ENCODE measurements at places on chromosomes 4 and X.
A peak's percentile ranks its signal among the peaks of the same experiment; 100 is the strongest.

GRCh38 chrX:69987691-69988090 is 62.0 kb downstream of the AWAT2 start:
- DNase-seq: no peak

DNA sequence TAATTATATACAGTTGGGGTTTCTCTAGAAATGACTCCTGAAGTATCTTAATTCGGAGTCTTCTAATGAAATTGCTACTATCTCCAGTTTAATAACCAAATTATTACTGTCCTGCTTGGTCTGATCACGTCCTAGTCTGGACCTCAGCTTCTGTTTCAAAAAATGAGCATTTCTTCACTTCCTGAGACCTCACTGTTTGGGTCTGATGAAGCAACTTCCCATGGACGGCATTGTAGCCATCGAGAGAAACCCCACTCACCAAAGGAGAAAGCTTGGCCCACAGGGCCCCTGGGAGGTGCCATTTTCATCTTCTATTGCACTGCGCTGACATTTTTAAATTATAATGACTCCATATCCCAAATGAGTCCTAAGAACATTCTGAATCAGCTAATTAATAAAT is 178.0 kb downstream of the MGST2 start:
- DNase-seq: no peak

DNA sequence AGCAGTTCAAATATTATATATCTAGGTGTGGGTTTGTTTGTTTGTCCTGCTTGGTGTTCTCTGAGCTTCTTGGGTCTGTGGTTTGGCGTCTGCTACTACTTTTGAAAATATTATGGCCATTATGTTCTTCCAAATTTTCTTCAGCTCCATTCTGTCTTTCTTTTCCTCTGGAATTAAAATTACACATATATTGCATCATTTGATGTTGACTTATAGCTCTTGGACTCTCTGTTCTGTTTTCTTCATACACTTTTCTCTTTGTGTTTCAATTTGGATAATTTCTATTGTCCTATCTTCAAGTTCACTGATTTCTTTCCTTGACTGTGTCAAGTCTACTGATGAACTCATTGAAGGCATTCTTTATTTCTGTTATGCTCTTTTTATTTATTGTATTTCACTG is 65.2 kb upstream of the ZNF81 start:
- no peak for DNase-seq

GRCh38 chr4:3874028-3874415 is 107.8 kb downstream of the ADRA2C start:
- DNase-seq: no peak

GRCh38 chr4:69907151-69907550 is 23.7 kb upstream of the CSN1S1 start:
- DNase-seq: no peak

DNA sequence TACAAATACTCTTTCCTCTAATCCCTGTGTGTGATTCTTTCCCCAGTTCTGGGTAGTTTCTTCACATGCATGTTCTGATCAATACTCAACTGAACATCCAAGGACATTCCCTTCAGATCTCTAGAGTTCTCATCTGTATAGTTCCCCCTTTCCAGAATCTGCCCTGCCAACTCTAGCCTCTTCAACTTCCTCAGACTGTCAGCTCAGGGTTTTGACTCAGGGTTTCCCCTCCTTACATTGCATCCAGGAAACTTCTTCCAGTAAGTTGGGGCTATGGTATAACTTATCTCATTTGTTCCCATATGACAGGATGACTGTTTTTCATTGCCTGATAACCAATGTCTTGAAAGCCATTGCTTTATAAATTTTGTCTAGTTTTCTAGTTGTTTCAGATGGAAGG is 14.2 kb upstream of the ANKRD17 start:
- no peak for DNase-seq

DNA sequence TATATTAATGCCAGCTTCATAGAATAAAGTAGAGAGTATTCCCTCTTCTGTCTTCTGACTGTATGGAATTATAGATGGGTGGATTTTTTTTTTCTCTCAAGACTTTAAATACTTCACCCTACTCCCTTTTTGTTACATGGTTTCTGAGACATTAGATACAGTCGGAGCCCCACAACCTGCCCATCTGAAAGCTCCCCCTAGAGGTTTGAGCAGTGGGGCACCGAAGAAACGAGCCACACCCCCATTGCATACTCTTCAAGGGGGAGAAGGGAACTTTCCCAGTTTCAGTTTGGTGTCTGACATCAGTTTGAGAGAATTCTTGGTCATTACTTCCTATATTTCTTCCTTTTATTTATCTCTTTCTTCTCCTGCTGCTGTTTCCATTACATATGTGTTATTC is 437.6 kb upstream of the AGA start:
- DNase-seq: no peak

DNA sequence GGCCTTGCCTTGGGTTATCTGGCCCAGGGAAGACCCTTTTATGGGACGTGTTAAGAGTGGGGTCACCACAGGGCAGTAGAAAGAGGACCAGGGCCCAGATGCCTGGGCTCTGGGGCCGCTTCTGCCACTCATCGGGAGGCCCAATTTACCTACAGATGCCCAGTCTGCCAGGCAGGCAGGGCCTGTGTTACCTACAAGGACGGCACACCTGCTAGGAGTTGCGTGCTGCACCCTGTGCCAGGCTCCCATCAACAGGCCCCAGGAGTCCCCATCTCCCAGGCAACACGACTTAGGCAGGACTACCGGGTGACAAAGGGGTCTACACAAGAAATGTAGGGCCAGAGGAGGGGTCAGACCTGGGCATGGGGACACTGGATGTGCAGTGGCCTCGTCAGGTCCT is 34.6 kb downstream of the WDR1 start:
- no peak for DNase-seq

- no peak for DNase-seq
Measured at GRCh38 chrX:137749246-137749645, 183.3 kb downstream of the ZIC3 start.

GRCh38 chr4:183110244-183110643 is 11.2 kb downstream of the WWC2 start:
- DNase-seq: no peak

DNA sequence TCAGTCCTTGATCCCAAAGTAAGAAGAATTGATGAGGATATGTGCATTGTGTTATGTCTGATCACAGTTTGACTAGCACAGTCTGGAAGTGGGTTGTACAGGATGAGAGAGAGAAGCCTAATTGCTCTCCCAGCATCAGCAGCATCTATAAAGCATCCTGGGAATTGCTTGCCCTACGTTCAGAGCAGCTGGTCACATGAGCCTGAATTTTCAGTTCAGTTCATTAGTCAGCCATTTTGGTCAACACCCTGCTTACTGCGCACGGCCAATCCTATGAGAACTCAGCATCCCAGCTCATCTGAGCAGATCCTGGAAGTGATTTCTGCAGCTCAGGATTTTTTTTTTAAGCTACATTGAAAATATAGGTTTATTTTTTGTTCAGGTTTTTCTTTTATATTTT is at the start of gene RUFY3:
Gene RUFY3, plus strand, starts transcription at position 218 of the 400 bp plus-strand sequence. CDS start 610 bp downstream, outside the sequence.
- peak; percentile 80 for DNase-seq

- no peak for DNase-seq
Measured at GRCh38 chr4:142452161-142452855, 393.8 kb downstream of the INPP4B start.

DNA sequence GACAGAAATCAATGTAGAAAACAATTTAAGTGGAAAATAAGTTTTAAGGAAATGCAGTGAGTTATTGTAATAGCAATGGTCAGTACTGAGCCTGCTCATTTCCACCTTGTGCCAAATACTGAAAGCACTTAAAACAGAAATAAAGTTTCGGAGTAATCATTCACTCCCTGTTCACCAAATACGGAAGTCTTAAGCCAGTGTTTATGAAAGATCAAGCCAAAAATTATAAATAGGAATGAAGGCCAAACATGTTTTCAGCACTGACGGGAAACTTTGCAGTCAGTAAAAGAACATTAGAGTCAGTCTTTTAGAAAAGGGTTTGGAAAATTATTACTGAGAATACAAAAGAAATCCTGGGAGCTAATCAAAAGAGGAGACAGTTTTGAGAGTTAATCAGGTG is 178.6 kb downstream of the DMD start:
- DNase-seq: no peak

DNA sequence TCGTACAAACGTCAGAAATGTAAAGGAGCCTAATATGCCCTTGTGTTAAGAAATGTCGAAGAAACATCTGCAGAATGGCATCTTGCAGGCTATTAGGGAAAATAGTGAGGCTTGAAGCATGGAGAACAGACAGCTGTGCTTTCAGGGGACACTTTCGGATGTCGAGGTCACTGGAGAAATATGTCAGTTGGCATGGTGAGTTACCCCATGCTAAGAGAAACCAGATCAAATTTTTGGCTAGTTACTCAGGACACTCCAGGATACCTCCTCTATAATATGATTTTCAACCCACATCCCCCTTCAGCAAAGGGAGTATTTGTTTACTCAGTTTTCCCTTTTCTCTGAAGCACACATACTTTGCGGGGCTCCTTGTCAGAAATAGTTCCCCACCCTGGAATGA is 171.4 kb downstream of the GPC3 start:
- DNase-seq: no peak

DNA sequence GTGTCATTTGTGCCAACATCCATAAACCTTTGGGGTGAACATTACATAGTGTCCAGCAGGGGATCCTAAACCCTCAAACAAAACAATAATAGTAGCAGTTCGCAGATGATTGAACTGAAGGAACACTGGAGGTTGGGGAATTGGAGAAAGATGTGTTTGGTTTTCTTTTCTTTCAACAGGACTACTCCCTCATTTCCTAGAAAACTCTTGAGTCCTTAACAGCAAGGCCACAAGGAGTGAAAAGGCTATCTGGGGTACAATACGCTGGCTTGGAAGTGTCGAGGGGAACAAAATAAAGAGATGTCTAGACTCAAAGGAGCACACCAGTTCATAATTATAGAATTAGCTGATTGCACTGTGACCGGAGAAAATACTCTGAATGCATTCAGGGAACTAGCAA is 72.1 kb downstream of the IDS start:
- DNase-seq: no peak

GRCh38 chr4:15035159-15035558 is 32.9 kb downstream of the CPEB2 start:
- no peak for DNase-seq

GRCh38 chrX:39907964-39908661 is 189.6 kb downstream of the BCOR start:
- DNase-seq: no peak

- DNase-seq: no peak
Measured at GRCh38 chrX:139052461-139052860, 340.9 kb upstream of the FGF13 start.

- no peak for DNase-seq
Measured at GRCh38 chr4:151436093-151436518, 27.1 kb downstream of the FHIP1A start.

GRCh38 chr4:174672276-174672675 is 150.0 kb upstream of the HPGD start:
- no peak for DNase-seq

DNA sequence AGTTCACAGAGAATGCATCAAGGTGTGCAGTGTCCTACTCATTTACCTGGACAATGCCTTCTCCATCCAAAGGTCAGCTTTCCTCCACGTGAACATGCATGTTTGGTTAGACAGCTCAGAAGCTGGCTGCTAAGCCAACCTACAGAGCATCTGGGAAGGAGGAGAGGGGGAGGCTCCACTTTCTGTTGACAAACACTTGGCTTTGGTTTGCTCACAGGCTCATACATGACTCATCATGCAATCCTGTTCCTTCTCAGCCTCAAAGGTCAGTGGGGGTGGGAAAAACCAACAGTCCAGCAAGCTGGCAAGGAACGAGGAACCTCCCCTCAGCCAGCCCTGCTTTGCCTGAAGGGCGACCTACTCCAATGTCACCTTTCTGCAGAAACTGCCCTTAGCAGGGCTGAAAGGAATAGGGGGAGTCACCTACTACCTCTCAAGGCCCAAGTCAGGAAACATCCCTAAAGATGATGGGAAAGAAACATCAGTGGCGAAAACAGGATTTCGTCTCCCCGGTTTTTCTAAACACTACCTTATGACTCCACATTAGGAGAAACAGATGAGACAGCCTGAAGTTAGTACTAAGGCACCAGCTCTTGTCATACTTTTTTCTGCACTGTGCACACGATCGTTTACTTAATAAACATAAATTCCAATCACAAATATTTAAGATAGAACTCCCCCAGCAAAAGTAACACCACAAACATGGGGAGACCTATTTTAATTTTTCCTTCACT is 37.9 kb downstream of the RELL1 start:
- DNase-seq: no peak
